ENCODE measurements at places on chromosomes 5 and 9.

- no peak for DNase-seq
Measured at GRCh38 chr9:119337573-119337972, 31.7 kb downstream of the BRINP1 start.

DNA sequence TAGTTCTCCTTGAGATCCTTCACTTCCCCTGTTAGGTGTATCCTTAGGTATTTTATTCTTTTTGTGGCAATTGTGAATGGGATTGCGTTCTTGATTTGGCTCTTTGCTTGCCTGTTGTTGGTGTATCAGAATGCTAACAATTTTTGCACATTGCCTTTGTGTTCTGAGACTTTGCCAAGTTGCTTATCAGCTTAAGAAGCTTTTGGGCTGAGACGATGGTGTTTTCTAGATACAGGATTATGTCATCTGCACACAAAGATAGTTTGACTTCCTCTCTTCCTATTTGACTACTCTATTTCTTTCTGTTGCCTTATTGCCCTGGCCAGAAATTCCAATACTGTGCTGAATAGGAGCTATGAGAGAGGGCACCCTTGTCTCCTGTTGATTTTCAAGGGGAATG lies 609.4 kb upstream of the COX7C start:
- no peak for DNase-seq

DNA sequence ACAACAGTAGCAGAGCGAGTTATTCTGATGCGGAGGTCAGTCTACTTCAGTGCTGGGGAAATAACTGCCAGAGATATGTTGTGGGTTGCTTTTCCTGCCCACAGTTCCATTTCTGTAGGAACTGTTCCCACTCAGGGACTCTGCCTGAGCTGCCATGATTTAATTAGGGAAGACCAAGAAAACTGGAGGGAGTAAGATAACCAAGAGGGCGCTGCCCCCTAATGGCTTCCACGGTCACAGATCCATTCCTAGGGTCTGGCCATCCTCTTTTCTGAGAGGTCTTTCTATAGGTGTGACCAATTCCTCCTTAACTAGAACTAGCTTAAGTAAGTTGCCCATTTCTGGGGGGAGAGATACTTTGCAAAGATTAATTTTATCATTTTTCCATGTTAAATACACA lies 125.9 kb downstream of the APBA1 start:
- peak; percentile 22 for DNase-seq

- no peak for DNase-seq
Measured at GRCh38 chr5:14825977-14826376, 45.6 kb downstream of the ANKH start.

GRCh38 chr5:154053468-154053867 lies 14.7 kb downstream of the MFAP3 start:
- no peak for DNase-seq

GRCh38 chr5:96829297-96829696 lies 21.6 kb upstream of the ERAP1 start:
- DNase-seq: no peak

- peak; percentile 85 for DNase-seq
Measured at GRCh38 chr9:108994695-108995094, 18.6 kb downstream of the CTNNAL1 start.

- no peak for DNase-seq
Measured at GRCh38 chr5:135942202-135942771, 12.5 kb downstream of the LECT2 start.

DNA sequence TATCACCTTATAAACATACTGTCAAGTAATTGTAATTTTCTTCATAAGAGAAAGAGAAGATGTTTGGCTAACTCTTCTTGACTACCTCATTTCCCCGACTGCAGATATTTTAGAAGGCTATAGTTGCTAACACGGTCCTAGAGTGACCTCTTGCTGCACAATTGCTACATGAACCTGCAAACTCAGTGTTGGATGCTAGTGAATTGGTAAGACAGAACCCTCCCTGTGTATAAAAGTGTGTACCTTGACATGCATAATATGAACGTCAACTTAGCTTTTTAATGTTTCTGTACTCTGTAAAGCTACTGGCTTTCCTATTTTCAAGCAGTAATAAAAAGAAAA lies 46.7 kb upstream of the CER1 start:
- DNase-seq: peak; percentile 26

GRCh38 chr5:34609951-34610441 lies 46.1 kb upstream of the RAI14 start:
- peak; percentile 65 for DNase-seq

DNA sequence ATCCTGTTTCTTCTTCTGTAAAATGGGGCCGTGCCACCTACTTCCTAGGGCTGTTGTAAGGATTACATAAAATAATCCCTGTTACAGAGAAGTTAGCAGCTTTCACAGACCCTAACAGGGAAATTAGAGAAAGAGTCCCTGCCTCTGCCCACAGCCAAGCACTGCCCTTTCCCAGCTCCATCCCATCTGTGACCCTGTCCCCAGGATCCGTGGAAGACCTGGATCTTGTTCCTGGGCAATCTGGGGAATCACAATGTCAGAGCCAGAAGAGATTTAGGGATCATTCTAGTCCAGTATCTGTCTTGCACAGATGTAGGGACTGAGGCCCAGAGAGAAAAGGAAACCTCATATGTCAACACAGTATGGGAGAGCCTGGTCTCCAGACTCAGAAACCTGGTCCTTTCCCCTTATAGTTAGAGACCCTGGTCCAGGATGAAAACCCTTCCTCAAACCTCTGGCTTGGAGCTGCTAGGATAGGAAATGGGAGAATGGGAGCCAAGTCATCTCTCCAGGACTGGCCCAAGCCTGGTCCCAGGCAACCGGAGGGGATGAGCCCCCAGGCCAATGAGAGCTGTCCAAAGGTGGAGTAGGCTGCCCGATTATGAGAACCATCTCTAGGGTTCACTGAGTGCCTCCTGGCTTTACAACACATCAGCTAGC lies 12.5 kb downstream of the LHX6 start:
- no peak for DNase-seq

DNA sequence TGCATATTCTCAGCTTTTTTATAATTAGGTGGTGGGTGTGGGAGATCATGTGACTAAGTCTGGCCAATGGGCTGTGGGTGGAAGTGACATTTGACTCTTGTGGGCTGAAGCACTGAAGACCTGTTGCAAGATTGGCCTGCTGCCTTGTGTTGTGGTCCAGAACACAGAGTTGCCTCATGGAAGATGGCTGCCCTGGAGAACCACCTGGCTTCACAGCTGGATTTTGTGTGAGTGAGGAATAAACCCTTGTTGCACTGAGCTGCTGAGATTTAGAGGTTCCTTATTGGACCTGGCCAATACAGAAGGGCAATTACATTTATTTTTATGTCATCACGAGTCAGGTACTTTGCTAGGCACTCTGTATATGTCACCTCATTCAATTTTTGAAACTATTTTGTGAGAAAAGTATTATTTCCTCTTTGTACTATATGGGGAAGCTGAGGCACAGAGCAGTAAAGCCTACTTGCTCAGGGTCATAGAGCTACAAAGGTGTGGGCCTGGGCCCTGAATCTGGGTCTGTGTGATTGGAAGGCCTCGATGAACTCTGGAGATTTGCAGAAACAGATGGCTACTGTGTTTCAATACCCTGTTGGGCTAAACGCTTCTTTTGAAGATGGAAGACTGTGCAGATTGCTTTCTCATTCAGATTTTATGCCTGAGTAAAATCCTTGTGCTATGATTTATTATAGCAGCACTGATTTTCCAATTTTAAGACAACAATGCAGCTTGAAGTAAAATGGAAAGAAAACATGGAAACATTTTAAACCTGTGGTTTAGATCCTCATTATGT lies 71.2 kb upstream of the TBC1D2 start:
- DNase-seq: peak; percentile 56

DNA sequence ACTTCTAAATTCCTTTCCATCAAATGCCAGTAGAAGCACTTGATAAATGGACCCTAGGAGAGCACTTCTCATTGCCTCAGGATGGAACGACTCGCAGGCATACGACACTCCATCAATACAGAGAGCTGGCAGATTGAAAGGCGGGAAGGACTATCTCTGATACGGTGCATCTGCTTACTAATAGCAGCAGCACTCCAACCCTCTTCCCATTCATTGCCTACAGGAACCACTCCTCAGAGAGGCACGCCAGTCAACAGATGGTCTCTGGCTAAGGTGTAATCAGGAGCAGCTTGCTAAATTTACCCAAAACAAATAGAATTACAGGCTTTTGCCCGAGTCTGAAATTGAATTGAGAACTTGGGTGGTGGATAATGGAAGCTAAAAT lies 168.1 kb downstream of the EFNA5 start:
- no peak for DNase-seq

DNA sequence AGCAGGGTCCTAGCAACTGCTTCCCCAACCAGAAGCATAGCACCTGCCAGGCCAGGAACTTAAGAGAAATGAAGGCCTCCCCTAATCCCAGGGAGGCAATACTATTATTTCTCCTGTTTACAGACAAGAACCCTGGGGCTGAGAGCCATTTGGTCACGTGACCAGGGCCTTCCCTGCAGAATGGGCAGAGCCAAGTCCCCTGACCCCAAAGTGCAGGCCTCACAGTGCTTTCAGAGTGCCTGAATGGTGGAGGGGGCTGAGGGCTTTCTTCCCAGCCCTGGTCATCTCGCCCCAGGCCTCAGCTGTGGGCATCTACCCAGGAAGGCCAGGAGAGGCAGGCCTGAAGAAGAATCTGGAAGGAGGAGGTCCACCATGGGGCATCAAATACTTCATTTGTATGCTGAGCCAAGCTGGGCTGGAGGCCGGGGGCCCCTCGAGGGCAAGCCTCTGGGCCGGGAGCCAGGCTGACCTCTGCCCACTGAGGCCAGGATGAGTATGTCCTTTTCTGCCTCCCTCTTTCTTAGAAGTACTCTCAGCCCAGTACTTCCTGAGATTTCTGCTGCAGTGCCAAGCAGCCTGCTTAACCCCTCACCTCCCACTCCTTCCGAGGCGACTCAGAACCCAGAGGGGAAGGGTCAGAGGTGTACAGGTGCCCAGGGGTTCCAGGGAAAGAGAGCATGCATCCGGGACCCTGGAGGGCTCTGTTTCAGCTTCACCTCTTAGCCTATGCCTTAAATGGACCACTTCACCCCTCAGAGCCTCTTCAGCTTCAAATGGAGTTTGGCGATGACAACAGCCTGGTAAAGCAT lies 18.9 kb upstream of the DUSP1 start:
- DNase-seq: peak; percentile 49

DNA sequence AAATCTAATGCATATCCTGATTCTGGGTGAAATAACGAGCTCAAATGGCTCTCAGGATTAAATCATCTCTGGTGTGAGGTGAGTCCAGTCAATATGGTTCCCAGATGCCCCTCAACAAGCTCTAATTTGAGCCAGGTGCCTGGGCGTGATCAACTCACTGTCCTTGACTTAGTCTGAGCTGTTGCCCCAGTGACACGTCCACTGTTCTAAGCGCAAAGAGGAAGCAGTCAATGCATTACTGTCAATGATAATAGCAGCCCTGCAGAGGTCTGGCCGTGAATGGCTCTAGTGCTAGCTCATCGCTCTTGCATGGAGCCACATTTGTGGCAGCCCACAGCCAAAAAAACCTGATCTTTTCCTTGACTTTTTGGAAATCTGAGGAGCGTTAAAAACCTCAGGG lies 128.6 kb upstream of the EFNA5 start:
- DNase-seq: no peak

DNA sequence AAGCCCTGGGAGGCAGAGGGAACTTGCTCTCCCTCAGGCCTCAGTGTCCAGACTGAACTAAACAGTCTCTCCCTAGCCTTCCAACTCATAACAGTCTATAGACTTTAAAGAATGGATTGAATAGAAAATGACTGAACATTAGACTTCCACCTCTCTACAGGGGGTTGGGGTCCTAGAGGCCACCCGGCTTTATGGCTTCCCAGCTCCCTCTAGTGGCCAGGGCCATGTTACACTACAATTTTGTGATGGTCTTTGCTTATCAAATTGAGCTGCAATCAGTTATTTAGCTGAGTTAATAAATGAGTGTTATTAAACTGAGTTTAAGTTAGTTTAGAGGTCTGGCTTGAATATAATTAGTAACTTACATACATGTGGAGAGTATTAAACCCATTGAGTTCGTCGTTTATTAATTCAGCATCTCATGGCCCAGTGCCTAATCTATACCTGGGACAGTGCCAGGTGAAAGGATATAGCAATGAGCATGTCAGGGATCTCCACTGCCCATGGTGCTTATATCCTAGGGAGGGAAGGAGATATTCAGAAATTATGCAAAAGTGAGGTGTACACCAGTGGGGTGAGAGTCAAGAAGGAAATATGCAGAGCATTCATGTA lies 105.2 kb downstream of the SH3TC2 start:
- DNase-seq: no peak

GRCh38 chr9:122051351-122052321 lies 41.5 kb downstream of the TTLL11 start:
- DNase-seq: no peak

All from renal cortical epithelial cell (primary cell).